ENCODE measurements at places on chromosomes 6 and 20. TPM values are rescaled to one million over a fixed set of nuclear protein-coding genes. Genes with fewer than 3 reads are reported as not detected.

The CLDN20 gene
- total RNA-seq: not detected

The METTL24 gene
- total RNA-seq: not detected

The ESF1 gene
- 6.5 TPM for total RNA-seq

The SCRT2 gene
- not detected for total RNA-seq

The PDYN gene
- not detected for total RNA-seq

The HUS1B gene
- total RNA-seq: not detected

The JPH2 gene
- not detected for total RNA-seq

The LY6G5B gene
- total RNA-seq: 1.1 TPM

The QRSL1 gene
- total RNA-seq: 6.0 TPM

The PTK6 gene
- not detected for total RNA-seq

The PHACTR1 gene
- under 0.01 TPM for total RNA-seq

The E2F1 gene
- 5.2 TPM for total RNA-seq

The ABHD16B gene
- total RNA-seq: not detected

The SPATS1 gene
- total RNA-seq: not detected

The COL19A1 gene
- total RNA-seq: not detected

The ADGB gene
- total RNA-seq: not detected

The ENPP5 gene
- 0.36 TPM for total RNA-seq

The MOCS1 gene
- total RNA-seq: 18.0 TPM

The LRRN4 gene
- not detected for total RNA-seq

The VGLL2 gene
- not detected for total RNA-seq

The AHI1 gene
- total RNA-seq: 6.3 TPM

The AVP gene
- not detected for total RNA-seq

The SYCP2 gene
- total RNA-seq: 0.18 TPM

The ARMC2 gene
- 5.6 TPM for total RNA-seq

The PLA2G7 gene
- not detected for total RNA-seq

The EPPIN gene
- total RNA-seq: not detected

The AGER gene
- total RNA-seq: 1.6 TPM

The DEFB126 gene
- total RNA-seq: not detected

The CST3 gene
- 985 TPM for total RNA-seq

Data from cardiac atrium fibroblast (primary cell).